ENCODE measurements at places on chromosomes 7 and 10. TPM values are rescaled to one million over a fixed set of nuclear protein-coding genes. Genes with fewer than 3 reads are reported as not detected.

- DNase-seq = no peak
Observed at GRCh38 chr10:18533896-18534295, 117.5 kb downstream of the NSUN6 start.

GRCh38 chr7:135792866-135793265, 44.3 kb upstream of the FAM180A start:
- DNase-seq = no peak

- no peak for DNase-seq
Observed at GRCh38 chr7:30877015-30877769, 34.5 kb upstream of the AQP1 start.

DNA sequence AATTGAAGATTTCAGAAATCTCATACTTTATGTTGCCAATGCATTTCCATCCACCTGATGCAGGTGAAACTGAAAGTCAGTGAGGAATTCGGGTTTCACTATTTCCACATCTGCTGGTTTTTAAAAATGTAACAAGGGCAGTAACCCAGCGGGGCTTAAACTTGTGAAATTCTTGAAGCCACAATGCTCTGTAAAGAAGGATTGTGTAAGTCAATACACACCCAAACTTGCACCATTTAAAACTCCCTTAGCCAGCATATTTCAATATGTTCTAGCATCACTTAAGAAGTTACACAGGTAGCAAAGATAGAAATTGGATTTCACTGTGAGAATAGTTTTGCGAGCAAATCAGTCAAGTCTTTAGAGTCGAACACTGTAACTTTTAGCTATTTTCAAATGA, 386.1 kb downstream of the PLXDC2 start:
- no peak for DNase-seq

DNA sequence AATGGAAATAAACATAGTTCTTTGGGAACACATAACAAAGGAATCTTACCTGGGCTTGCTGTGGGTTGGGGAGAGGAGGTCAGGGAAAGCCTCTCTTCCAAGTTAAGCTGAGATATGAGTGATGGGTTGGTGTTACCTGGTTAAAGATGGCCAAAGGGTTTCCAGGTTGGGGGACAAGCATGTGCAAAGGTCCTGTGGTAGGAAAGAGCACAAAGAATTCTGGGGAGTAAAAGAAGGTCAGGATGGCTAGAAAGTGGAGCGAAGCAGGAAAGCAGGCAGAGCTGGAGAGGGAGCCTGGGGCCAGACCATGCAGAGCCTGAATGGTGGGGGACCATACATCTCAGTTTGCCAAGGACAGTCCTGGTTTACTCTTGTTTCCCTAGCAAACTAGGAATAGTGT, 133.2 kb downstream of the CFAP58 start:
- DNase-seq = no peak

- DNase-seq = no peak
Observed at GRCh38 chr10:78385599-78385998, 351.9 kb downstream of the RPS24 start.

GRCh38 chr7:25652366-25652765, 424.1 kb upstream of the NPVF start:
- DNase-seq = no peak

DNA sequence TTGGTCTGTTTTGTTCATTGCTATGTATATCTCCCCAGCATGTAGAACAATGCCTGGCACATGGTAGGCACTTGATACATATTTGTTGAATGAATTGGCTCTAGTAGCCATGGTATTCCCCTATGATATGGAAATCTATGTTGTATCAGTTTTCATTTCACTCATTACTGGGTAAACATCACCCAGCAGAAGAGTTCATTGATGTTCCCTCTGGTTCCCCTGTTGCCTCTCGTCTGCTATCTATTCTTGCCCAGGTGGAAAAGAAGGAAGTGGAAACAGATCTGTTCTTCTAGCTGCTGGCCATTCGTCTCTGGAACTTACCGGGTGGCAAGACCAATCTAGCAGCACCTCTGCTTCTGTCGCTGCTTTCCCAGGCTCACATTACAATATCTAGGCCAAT, 71.5 kb downstream of the LRRC4 start:
- no peak for DNase-seq

AGBL3 gene
- 2.4 TPM for total RNA-seq

- peak; percentile 80 for DNase-seq
Observed at GRCh38 chr10:88879534-88880281, at the start of gene STAMBPL1. Gene STAMBPL1, plus strand, starts transcription at chr10:88880245. Its CDS starts 21,464 bp downstream, at chr10:88901709.

- DNase-seq = no peak
Observed at GRCh38 chr7:153354071-153354470, 594.5 kb downstream of the ACTR3B start.

GRCh38 chr10:104563051-104563450, 78.0 kb upstream of the SORCS3 start:
- DNase-seq = no peak

- peak; percentile 39 for DNase-seq
Observed at GRCh38 chr7:32506266-32507054, 11.2 kb downstream of the AVL9 start.

GRCh38 chr10:75211007-75211691, 553 bp downstream of the VDAC2 start:
- DNase-seq = peak; percentile 48

DNA sequence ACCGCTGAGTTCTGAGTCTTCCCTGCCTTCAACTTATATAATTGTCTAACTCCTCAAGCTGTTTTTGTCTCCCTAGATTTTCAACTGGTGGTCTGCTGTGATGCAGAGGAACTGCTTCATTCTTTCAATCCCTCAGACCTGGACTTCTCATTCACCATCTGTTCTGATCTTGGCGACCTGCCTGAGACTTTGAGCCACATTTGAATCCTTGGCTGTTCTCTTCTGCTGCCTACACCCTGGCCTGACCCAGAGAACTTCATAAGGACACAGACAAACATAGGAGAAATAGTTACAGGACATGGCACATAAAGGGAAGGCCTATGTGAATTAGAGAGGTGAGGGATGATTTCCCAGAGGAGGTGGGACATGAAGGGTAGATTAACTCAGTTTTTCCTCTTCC, 326.7 kb downstream of the PTEN start:
- DNase-seq = no peak

GRCh38 chr7:124033095-124033806, 384 bp upstream of the TMEM229A start:
- peak; percentile 83 for DNase-seq

- DNase-seq = no peak
Observed at GRCh38 chr7:37011151-37011890, 287.0 kb upstream of the AOAH start.

HOGA1 gene
- not detected for total RNA-seq

FEZF1 gene
- total RNA-seq = 114 TPM

DNA sequence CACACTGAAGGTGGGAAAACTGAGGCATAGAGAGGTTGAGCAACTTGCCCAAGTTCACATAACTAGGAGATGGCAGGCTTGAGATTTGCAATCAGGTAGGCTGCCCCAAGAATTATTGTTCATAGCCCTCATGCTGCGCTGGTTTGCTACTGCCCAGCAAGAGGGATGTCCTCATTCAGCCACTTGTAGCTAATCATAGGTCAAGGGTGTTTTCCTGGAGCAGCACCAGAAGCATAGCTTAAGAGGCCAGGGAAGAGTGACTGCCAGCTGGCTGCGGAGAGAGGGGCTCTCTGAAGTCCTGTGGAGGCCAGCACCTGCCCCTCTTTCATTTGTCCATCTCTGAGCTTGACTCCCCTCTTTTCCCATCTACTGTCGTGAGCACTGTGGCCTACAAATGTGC, 15.0 kb downstream of the CDHR3 start:
- DNase-seq = no peak

DENND2A gene
- 0.87 TPM for total RNA-seq

SAMD9 gene
- total RNA-seq = 1.7 TPM

NEUROD6 gene
- total RNA-seq = not detected

DNA sequence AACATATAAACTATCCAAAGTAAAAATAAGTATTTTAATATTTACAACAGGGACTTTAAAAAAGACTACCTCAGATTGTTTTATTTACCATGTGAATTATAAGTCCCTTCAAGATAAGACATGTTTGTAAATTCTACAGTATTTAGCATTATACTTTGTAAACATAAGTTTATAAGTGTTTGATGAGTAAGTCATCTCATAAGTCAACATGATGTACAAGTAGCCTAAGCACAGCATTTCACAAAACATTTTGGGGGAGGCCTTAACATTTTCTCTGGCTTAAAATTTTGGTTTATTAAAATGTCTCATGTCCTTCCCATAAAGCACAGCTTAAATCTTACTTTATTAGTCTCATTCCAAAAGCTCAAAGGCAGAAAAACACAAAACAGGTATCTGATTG, 15.4 kb downstream of the EPC1 start:
- no peak for DNase-seq

CYP2C19 gene
- total RNA-seq = not detected

DNA sequence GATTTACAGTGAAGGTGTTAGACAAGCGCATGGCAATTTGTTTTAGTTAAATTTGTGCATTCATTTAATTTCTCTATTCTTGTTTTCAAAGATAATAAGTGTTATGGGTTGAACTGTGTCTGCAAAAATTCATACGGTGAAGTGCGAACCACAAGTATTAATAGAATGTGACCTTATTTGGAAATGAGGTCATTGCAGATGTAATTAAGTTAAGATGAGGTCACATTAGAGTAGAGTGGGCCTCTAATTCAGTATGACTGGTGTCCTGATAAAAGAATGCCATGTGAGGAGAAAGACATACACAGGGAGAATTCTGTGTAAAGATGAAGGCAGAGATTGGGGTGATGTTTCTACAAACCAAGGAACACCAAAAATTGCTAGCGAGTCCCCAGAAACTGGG, 158.8 kb upstream of the SEMA3E start:
- no peak for DNase-seq

- peak; percentile 73 for DNase-seq
Observed at GRCh38 chr7:936386-937054, 18.0 kb downstream of the ADAP1 start.

GRCh38 chr7:158620418-158620817, 32.8 kb upstream of the PTPRN2 start:
- no peak for DNase-seq

DNA sequence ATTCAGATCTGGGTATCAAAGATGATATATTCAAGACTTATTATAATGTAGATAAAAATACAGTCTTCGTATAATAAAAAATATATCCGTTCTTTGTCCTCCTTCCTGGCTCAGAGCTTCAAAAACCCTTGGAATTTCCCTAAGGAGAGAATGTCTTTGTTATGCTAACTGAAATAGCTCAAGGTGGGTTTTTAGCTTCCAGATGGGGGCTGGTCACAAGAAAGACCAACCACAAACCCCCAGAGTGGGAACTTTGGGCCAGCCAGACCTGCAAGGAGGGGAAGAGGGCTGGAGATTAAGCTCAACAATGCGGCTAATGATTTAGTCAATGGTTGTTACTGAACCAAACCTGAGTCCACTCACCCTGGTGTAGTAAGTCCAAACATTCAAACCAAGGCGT, 196.4 kb downstream of the SDHAF3 start:
- no peak for DNase-seq
